ENCODE measurements at places on chromosomes 11 and 22. TPM values are rescaled to one million over a fixed set of nuclear protein-coding genes. Genes with fewer than 3 reads are reported as not detected.

DNA sequence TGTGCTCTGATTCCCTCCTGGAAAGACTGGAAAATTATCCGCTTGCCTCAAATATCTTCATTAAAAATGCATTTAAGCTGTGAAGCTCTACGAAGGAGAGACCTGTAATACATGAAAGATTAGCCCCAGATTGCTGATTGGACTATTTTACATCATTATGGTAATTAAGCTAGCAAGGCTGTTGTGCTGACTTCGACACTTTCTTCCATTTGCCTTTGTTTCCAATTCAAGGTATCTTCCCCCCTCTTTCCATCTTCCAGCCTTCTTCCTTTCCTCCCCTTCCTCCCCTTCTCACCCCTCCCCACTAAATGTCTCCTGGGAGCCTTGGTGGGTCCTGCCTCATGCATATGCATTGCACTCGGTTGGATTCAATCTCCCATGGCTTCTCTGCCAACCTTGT, 710.8 kb downstream of the OPCML start:
- no peaks in the 10 kb centered on the region for H3K4me1 ChIP-seq
- no peaks in the 10 kb centered on the region for H3K27me3 ChIP-seq
- H3K4me3 ChIP-seq, result no peak overlapping the region

Gene OPCML
- not detected for total RNA-seq

- no peak overlapping the region for H3K4me3 ChIP-seq
- H3K4me1 ChIP-seq, result no peaks in the 10 kb centered on the region
- no peaks in the 10 kb centered on the region for H3K27me3 ChIP-seq
- H3K36me3 ChIP-seq, result no peaks in the 10 kb centered on the region
- no peak for DNase-seq
Measured at GRCh38 chr11:30938810-30939209, 352.7 kb upstream of the MPPED2 start.

Gene CD82
- 277 TPM for total RNA-seq

DNA sequence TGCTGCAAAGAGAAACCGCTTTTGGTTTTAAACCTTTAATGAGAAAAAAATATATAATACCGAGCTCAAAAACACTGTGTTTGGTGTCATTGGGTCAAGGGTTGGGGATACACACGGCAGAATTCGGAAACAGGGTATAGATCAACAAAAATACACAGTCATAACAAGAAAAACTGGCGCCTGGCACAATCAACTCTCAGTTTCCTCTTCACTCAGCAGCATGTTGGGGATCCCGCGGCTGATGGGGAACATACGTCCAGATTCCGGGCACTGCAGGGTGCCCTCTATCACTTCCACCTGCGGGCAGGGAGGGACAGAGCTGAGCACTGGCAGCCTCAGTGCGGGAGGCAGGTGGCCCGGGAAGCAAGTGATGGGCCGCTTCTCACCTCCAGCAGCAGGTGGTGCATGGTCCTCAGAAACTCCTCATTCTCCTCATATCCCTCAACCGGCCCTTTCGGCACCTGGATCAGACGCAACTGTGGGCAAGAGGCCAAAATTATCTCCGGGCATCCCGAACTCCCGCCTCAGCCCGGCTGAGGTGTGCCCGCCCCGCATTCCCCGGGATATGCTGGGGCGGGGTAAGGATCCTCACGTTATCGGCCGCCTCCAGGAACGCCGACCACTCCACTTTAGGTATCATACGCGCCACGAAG, 561 bp downstream of the TRMT112 start:
- peak overlapping the region; percentile 99 for H3K27ac ChIP-seq
- H3K4me1 ChIP-seq, result peaks cover 36% of the 10 kb centered on the region
- H3K4me3 ChIP-seq, result peak overlapping the region; percentile 92
- peak; percentile 62 for DNase-seq
- H3K36me3 ChIP-seq, result peaks cover 33% of the 10 kb centered on the region
- no peaks in the 10 kb centered on the region for H3K27me3 ChIP-seq

DNA sequence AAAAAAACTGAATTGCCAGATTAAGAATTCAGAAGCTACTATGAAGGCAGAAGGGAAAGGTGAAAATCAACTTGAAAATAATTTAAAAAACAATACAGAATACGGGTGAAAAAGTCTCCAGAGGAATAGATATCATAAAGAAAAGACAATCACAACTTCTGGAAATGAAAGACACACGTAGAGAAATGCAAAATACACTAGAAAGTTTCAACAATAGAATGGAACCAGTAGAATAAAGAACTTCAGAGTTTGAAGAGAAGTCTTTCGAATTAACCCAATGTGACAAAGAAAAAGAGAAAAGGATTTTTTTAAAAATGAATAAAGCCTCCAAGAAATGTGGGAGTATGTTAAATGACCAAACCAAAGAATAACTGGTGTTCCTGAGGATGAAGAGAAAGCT, 263.8 kb upstream of the FAT3 start:
- no peaks in the 10 kb centered on the region for H3K27me3 ChIP-seq
- no peaks in the 10 kb centered on the region for H3K4me1 ChIP-seq
- no peak overlapping the region for H3K4me3 ChIP-seq
- no peak for DNase-seq

Gene MISFA
- 2.9 TPM for total RNA-seq

Gene PAX6
- not detected for total RNA-seq

DNA sequence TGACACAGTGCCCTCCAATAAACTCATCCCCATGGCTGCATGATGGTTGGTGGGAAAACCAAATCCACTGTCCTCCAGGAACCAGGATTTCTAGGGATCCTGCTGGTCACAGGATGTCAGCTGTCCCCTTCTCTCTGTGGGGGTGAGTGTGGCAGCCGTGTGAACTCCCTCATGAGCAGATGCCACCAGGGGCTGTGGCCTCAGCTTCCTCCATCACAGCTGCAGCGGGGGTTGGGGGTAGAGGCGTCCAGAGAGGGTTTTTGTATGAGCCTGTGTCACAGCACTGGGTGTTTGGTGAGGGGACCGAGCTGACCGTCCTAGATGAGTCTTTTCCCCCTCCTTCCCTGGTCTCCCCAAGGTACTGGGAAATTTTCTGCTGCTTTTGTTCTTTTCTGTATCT, 26.4 kb downstream of the IGLL5 start:
- no peak overlapping the region for H3K27ac ChIP-seq
- DNase-seq, result no peak
- H3K4me3 ChIP-seq, result no peak overlapping the region
- no peaks in the 10 kb centered on the region for H3K36me3 ChIP-seq

GRCh38 chr11:77819921-77820564, 479 bp downstream of the RSF1 start:
- DNase-seq, result peak; percentile 58
- H3K4me3 ChIP-seq, result peak overlapping the region; percentile 97
- H3K27me3 ChIP-seq, result no peaks in the 10 kb centered on the region
- peak overlapping the region; percentile 98 for H3K27ac ChIP-seq

Gene YAP1
- total RNA-seq, result 0.24 TPM

Gene CLMP
- 0.44 TPM for total RNA-seq

Measured in activated CD4-positive, alpha-beta memory T cell treated with anti-CD3 and anti-CD28 coated beads for 36 hours (primary cell).